NCI-H1436 (cell line): ENCODE measurements at places on chromosomes 5 and 9.

DNA sequence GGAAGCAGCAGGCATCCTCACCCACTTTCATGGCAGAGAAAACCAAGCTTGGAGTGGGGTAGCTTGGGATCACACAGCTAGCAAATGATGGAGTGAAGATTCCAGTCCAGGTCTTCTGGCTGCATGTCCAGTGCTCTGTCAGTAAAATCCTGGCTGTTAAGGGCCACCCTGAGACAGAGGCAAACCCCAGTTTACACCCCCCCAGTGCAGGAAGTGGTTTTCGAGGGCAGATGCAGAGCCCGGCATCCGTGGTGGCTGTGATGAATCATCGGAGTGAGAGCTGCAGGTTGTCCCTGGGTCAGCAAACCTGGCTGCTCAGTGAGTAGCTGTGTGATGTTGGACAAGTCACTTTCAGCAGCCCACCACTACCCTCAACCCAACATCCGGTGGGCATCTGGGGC lies 115.4 kb downstream of the RGS3 start:
- DNase-seq: no peak

GRCh38 chr5:173329491-173330337 lies 1.5 kb upstream of the STC2 start:
- DNase-seq: no peak

DNA sequence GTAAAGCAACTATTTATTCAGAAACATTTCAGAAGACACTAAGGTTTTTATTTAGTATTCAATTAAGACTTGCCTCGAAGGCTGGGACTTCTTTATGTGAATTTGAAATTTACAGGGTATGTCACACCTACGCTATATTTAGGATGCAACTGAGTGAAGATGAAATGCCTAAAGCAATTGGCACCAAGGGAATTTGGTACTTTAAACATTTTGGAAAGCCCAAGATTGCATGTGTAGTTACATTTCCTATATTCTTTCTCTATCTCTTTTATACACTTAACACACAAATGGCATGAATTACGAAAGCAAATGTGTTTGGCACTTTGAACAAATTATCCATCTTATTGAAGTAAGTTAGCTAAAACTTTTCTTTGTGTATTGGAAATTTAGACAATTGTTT lies 633.3 kb downstream of the PDE4D start:
- DNase-seq: no peak

GRCh38 chr5:176844706-176845391 lies 34.5 kb downstream of the UNC5A start:
- no peak for DNase-seq

DNA sequence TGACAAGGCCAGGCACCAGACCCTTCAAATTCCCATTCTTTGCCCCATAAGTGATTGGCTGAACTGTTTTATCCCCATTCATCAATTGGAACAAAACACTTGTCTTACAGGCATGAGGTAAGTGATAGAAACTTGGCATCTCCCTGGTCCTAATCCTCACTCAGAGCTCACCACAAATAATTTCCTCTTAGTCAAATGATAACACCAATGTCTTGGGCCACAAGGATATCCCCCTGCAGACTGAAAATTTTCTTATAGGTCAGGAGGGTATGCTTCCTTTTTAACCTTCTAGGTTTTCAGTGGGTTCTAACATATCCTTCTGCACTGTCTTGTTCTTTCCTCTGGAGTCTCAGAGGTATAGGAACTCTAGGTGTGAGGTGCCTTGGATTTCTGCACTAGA lies 14.5 kb downstream of the TNFSF15 start:
- DNase-seq: no peak

GRCh38 chr5:39714036-39714698 lies 289.4 kb upstream of the DAB2 start:
- no peak for DNase-seq

- DNase-seq: no peak
These were observed 8.5 kb downstream of the B4GALT7 start for GRCh38 chr5:177608243-177609075.

- DNase-seq: no peak
These were observed 866 bp downstream of the SLC22A5 start for GRCh38 chr5:132370181-132370970.

- DNase-seq: no peak
These were observed 47.9 kb upstream of the RARS1 start for GRCh38 chr5:168438349-168438748.

DNA sequence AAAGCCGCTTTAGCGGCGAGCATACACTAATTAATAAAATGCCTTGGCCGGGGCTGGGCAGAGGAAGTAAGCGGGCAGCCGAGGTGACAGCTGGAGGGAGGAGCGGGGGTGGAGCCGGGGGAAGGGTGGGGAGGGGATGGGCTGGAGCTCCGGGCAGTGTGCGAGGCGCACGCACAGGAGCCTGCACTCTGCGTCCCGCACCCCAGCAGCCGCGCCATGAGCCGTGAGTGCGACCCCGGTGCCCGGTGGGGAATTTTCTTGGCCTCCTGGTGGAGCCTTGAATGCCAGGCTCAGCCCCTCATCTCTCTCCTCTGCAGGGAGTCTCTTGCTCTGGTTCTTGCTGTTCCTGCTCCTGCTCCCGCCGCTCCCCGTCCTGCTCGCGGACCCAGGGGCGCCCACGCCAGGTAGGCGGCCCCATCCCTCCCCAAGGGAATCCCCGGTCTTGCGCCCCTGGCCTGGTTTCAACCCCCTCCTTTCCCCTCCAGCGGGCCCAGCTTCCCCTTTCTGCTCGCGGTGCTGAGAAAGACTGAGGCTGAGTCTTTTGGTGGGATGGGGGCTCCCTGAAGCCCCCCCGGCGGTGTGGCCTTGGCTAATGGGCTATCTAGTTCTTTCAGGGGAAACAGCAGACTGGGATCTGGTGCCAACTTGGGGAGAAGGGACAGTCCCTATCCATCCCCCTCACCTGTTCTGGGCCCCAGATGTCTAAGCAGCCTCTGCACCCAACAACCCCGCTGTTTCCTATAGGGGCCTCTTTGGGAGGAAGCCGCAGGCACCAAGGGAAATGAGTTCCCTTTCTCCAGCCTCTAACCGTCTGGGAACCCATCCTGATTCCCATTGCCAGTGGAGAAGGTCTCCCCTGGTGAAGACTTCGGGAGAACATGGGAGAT lies at the start of gene PTGS1:
TSS of gene PTGS1 (plus strand) at position 156 of the 887 bp plus-strand sequence. CDS start at position 217, 61 bp downstream.
- peak; percentile 7 for DNase-seq

GRCh38 chr5:72013766-72014624 lies 93.3 kb upstream of the MAP1B start:
- DNase-seq: peak; percentile 88

GRCh38 chr5:143350751-143351602 lies 52.5 kb downstream of the NR3C1 start:
- DNase-seq: no peak

- DNase-seq: no peak
These were observed 26.3 kb downstream of the GSN start for GRCh38 chr9:121294151-121294743.

GRCh38 chr5:18985171-18985758 lies 1002.7 kb downstream of the CDH18 start:
- no peak for DNase-seq

DNA sequence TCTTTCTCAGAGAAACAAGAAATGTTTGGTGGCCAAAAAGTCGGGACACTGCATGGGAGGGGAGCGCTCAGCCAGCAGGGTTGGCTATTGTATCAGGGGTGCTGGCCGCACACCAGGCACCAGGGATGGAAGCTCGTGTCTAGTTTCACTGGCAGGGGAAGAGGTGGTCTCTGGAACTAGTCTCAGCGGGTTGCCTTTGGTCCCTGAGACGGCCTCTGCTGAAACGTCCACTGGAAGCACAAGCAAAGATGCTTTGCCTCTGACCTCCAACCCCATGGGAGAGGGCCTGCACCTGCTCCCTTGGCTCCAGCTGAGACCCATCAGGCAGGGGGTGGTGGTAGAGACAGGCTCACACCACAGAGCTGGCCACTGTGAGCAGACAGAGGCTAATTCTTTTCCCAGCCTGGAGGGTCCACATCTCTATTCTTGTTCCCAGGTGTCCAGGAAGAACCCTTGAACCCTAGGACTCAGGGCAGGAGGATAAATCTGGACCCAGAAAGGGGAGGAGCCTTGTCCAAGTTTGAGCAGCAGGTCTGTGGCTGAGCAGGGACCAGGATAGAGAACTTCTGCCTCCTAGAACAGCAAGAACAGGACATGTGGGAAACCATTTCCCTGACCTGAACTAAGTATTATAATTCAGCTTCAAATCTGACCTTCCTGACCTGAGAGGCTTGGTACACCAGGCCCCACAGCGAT lies 102.6 kb downstream of the RGS3 start:
- no peak for DNase-seq

GRCh38 chr9:120873512-120873911 lies 3.5 kb downstream of the PHF19 start:
- DNase-seq: no peak

- DNase-seq: no peak
These were observed 28.6 kb downstream of the NKD2 start for GRCh38 chr5:1037123-1037670.

DNA sequence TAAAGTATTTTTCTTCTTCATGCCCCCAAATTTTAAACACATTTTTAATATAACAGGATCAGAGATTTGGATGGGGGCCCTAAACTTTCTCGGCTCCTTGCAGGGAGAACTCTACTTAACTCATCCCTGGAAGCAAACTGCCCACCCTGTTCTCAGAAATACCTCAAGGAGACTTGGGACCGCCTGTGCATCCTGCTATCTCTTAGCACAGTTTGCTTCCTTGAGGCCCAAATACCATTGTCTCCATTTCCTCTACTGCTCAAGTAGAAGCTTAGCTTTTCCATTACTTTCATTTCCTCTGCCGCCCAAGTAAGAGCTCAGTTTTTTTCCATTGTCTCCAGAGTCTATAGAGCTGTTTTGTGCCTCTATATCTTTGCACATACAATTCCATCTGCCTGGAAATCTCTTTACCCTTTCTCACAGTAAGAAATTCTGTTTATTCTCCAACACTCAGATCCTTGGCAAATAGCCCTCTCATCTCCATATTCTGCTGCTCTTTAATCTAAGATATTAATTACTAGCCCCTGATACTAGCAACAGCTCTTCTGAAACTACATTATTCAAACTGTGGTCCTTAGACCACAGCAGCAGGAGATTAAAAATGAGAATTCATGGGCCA lies 137.8 kb downstream of the CEMIP2 start:
- no peak for DNase-seq

- DNase-seq: no peak
These were observed 51.5 kb downstream of the C9orf152 start for GRCh38 chr9:110156416-110156815.

DNA sequence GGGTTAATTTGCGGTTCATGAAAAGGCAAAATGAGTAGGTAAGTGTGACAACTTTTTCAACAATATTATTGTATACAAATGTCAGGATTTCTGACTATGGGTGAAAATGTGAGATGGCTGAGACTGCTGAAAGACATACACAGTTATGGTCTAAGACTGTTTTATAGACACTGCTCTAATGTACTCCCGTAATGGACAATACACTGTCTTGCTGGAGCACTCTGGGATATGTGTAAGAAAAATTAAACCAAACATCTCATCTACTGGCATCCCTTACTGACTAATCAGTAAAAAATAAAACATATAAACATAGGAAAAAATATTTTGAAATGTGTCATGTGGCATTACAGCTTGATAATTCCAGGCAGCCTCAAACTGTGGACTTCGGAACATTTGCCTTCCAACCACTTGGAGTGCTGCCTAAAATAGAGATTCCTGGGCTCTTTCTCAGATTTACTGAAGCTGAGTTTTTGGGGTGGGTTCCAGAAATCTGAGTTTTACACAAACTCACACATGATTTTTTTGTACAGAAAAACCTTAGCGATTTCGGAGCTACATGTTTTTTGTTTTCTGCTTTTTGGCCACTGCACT lies 233.9 kb upstream of the TBCA start:
- no peak for DNase-seq

- DNase-seq: no peak
These were observed 4.3 kb downstream of the FYB1 start for GRCh38 chr5:39214912-39215709.

GRCh38 chr5:172211676-172212075 lies 17.7 kb downstream of the EFCAB9 start:
- no peak for DNase-seq

GRCh38 chr9:85900504-85901201 lies 40.3 kb upstream of the NAA35 start:
- peak; percentile 3 for DNase-seq

GRCh38 chr5:134509308-134510040 lies 16.0 kb upstream of the JADE2 start:
- no peak for DNase-seq

DNA sequence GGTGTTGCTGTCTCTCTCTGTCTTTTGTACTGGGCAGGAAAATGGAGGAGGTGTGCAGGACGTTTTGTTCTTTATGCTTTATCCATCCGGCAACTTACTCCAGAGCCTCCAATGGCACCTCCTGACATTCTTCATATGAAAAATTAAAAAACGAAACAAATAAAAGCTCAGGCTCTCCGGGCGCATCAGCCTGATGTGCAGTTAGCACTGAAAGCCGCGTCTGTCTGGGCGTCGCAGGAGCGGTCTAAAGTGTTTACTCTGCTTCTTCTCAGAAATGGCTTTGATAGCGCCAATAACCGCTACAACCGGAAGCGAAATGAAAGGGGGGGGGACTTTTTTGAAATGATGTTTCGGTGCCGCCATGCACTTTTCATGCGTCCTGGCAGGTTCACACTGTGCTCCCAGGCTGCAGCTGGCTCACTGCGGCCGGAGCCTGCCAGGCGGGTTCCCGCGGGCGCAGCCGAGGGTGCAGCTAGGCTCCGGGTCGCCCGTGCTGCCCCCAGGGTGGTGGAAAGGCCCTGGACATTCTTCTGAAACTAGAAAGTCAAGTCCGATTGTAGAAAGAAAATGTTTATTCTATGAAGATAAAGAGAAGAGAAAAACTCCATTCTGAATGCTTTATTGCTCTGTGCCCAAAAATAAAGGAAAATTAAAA lies 407.7 kb upstream of the IRX1 start:
- peak; percentile 9 for DNase-seq

DNA sequence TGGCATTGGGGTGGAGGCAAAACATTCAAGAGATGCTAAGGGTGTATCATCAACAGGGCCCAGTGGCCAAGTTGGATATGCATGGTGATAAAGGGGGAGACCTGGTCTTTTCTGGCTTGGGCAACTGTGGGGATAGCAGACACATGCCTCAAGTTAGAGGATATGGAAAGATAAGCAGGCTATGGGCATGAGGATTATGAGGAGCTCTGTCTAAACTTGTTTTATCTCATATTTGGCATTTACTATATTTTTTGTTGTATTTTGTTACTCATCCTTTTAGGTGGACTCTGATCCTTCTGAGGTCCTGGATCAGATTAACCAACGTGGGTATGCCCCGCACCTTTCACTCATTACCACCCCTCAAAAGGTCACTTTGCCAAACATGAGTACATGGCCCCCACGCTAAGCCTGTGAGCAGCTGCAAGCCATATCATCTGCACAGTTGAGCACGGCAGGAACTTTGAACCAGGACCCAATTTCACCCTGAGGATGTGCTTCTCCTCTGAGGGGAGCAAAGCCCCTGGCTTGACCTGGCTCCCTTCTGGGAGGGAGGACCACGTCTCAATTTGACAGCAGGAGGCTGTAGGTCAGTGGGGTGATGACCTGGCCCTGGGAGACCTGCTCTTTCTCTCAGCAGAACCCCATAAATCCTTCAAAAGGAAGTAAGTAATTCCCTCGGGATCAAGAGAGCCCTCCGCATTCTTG lies 71.1 kb upstream of the CD180 start:
- no peak for DNase-seq
